Left ventricle myocardium superior (tissue), 1 donor: ENCODE measurements at places on chromosomes 6 and 20.

GRCh38 chr6:134938896-134939295, 11.0 kb downstream of the ALDH8A1 start:
- no peak for DNase-seq

- DNase-seq, result no peak
Observed at GRCh38 chr20:48892049-48892470, 29.5 kb upstream of the ARFGEF2 start.

- DNase-seq, result peak; percentile 76
Observed at GRCh38 chr20:346640-347316, at the start of gene NRSN2. Gene NRSN2, plus strand, starts transcription at chr20:347111. Its CDS starts 2,533 bp downstream, at chr20:349644.

- DNase-seq, result peak; percentile 64
Observed at GRCh38 chr6:45922728-45923351, 92.8 kb downstream of the CLIC5 start.

- DNase-seq, result peak; percentile 62
Observed at GRCh38 chr6:124962639-124963415, 590 bp downstream of the RNF217 start.

GRCh38 chr20:43564993-43565757, 6.3 kb downstream of the SGK2 start:
- DNase-seq, result no peak

GRCh38 chr6:137982418-137983189, 115.5 kb downstream of the TNFAIP3 start:
- no peak for DNase-seq

GRCh38 chr6:149888093-149888492, 9.8 kb downstream of the RAET1E start:
- no peak for DNase-seq

- DNase-seq, result no peak
Observed at GRCh38 chr20:4459081-4459480, 262.6 kb upstream of the PRND start.

DNA sequence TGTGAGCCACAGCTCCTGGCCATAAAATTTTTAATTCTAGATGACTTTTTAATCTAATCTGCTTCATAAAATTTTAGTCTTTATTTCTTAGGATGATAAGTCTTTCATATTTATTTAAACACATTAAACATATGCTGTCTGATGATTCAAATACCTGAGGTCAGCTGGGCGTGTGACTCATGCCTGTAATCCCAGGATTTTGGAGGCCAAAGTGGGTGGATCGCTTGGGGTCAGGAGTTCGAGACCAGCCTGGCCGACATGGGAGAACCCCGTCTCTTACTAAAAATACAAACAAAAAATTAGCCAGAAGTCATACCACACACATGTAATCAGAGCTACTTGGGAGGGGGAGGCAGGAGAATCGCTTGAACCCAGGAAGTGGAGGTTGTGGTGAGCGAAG, 53.1 kb downstream of the RBM24 start:
- DNase-seq, result no peak
